Stimulated activated CD4-positive, alpha-beta T cell treated with anti-CD3 and anti-CD28 coated beads, Interleukin-15, amount 100 ng/mL, for 48 hours (primary cell): ENCODE measurements at places on chromosomes 4 and X.

DNA sequence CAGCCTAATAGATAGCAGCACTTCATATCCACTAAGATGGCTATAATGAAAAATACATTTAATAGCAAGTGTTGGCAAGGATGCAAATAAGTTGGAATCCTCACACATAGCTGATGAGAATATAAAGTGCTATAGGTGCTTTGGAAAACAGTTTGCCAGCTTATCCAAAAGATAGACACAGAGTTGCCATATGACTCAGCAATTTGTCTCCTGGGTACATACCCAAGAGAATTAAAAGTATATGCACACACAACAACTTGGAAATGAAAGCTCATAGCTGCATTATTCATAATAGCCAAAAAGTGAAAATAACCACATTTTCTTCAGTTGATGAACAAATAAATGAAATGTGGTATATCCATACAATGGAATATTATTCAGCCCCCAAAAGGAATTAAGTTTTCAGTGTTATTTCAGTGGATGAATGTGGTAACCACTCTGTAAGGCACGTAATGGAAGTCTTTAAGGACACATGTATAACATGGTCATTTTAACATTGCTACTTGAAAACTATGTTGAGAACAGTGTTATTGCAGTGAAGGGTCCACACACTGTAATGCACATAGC is 320.9 kb upstream of the ADGRL3 start:
- no peak for DNase-seq

DNA sequence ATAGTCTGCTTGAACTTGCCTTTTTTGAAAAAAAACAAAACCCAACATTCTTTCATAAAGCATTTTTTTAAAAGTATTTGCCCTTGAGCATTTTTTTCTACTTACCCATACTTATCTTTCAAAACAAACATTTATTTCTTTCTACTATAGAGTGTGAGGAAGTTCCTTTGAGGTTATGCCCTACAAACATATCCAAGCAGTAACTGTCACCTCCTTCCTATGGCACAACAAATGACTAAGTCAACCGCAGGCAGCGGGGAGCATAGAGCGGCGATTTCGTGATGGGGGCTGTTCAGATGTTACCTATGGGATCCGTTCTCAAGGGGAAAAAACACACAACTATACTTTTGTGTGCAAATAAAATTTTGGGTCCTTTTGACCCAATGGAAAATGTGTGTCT is 19.4 kb downstream of the SPRY1 start:
- no peak for DNase-seq

DNA sequence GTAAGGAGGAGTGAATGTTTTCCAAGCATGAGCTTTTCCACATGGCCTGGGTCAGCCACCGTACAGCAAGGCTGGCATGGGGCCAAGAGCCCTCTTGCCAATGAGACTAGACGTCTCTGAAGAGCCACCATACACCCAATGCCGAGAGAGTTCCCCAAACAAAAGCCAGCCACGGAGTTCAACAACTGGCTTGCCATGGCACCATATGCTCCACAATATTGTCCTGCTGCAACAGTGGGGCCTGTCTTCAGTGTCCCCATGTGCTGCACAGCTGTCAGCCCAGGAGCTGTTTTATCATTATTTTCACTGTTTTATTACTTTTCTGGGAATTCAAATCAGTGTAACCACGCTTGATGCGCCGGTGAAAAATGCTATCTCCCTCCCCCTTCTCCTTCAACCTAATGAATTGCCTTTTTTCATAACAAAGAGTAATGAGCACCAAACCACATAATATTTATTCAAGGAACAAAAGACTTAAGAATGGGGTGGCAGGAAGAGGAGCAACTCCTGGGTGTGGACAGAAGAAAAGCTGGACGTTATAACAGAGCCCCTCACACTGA is 18.4 kb downstream of the MAML3 start:
- DNase-seq = no peak

- DNase-seq = no peak
Measured at GRCh38 chrX:110665223-110666002, 130.2 kb downstream of the CHRDL1 start.

- DNase-seq = no peak
Measured at GRCh38 chr4:152239216-152239615, 296.7 kb downstream of the FBXW7 start.

GRCh38 chr4:98609934-98610333 is 48.5 kb downstream of the TSPAN5 start:
- DNase-seq = no peak

DNA sequence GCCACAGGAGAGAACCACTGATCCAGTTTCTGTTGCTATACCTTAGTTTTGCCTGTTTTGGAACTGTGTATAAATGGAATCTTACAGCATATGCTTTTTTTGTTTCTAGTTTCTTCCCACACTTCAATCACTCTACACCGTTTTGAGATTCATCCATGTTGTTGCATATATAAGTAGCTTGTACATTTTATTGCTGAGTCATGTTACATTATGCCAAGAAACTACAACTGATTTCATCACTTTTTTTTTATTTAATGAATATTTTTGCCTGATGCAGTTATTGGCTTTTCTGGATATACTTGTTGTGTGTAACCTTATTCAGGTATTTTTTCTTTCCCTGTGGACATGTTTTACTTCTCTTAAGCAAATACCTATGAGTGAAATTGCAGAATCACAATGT is 1135.9 kb downstream of the RAPGEF2 start:
- no peak for DNase-seq

DNA sequence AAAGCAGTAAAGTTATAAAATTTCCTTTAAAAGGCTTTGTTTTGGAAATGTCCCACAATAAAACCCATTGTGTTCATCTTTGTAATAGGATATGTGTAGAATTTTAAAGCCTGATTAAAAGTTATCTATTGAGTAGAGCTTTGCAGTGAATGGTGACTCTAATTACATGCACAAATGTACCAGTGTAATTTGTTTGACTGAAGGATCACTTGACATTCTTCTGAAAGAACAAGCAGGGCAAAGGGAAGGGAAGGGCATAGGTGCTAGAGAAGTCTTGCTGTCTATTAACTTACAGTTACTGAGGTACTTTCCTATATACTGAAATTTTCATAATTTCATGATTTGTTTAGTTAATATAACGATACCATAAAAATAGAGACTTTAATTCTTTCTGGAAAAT is 70.8 kb downstream of the STIM2 start:
- DNase-seq = no peak

- DNase-seq = no peak
Measured at GRCh38 chr4:15586066-15586465, 69.1 kb downstream of the FBXL5 start.

DNA sequence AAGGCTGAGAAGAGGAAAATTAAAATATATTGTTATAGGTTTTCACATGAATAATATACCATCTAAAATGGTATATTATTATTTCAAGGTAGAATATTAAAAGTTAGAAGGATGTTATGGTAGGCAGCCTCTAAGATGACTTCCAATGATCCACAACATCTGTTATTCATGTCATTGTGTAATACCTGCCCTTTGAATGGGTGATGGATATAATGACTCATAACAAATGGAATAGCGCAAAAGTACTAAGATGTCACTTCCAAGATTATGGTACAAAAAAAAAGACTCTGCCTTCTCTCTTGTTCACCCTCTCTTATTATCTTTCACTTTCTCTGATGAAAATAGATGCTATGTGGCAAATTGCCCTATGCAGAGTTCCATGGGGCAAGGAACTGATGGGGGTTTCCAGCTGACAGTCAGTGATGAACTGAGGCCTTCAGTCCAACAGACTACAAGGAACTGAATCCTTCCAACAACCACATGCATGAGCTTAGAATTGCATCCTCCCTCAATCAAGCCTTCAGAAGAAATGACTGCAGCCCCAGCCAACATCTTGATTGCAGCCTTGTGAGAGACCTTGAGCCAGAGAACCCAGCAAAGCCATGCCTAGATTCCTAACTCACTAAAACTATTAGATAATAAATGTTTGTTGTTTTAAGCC is 57.7 kb downstream of the HS6ST2 start:
- no peak for DNase-seq

GRCh38 chrX:38038501-38038900 is 32.1 kb downstream of the SYTL5 start:
- DNase-seq = no peak

- DNase-seq = no peak
Measured at GRCh38 chrX:31656013-31656412, 584.2 kb upstream of the FTHL17 start.

GRCh38 chr4:15673337-15673736 is 8.3 kb upstream of the FAM200B start:
- no peak for DNase-seq

GRCh38 chr4:125991398-125991797 is 676.6 kb downstream of the FAT4 start:
- DNase-seq = no peak

- no peak for DNase-seq
Measured at GRCh38 chr4:13641084-13641483, 13.6 kb upstream of the BOD1L1 start.

DNA sequence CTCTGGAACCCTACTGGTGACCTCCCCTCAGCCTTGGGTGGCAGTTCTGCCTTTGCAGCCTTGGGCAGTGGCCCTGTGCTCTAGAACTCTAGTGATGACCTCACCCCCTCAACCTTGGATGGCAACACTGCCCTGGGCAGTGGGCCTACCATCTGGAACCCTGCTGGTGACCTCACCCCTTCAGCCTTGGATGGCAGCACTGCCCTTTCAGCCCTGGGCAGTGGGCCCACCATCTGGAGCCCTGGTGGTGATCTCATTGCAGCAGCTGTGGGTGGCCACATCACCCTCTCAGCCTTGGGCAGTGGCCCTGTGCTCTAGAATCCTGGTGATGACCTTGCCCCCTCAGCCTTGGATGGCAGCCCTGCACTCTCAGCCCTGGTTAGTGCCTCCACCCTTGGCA is 129.3 kb downstream of the RBMX2 start:
- no peak for DNase-seq

DNA sequence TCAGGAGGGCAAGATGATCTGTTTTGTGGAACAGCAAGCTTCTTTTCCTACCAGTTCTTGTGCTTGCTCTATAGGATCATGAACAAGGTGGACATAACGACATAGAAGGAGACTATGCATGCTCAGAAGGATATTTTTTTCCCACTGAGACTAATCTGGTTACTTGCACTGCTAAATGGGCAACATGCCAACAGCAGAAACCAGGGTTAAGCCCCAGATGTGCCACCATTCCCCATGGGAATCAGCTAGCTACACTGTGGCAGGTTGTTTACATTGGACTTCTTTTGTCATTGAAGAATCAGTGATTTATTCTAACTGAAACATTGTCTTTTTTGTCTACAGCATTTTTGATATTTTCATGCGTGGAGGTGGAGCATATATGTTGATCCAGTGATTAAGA is 165.6 kb downstream of the C4orf33 start:
- DNase-seq = no peak

GRCh38 chr4:186685767-186686183 is 37.9 kb downstream of the FAT1 start:
- DNase-seq = no peak

DNA sequence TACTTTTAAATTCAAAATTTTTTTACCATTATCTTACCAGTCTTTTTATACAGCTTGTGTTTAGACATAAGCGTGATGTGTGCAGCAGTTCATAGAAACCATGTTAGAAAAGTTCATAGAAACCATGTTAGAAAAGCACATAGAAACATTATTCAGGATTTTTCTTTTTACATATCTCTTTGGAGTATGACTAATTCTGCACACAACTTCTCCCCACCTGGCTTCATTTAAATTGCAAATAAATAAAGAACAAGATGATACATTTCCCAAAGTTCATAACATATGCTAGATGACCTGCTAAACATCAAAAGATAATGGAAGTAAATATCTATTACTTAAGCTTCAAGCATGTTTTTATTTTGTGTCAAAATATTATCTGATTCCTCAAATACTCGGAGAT is 201.9 kb downstream of the BANK1 start:
- DNase-seq = no peak

DNA sequence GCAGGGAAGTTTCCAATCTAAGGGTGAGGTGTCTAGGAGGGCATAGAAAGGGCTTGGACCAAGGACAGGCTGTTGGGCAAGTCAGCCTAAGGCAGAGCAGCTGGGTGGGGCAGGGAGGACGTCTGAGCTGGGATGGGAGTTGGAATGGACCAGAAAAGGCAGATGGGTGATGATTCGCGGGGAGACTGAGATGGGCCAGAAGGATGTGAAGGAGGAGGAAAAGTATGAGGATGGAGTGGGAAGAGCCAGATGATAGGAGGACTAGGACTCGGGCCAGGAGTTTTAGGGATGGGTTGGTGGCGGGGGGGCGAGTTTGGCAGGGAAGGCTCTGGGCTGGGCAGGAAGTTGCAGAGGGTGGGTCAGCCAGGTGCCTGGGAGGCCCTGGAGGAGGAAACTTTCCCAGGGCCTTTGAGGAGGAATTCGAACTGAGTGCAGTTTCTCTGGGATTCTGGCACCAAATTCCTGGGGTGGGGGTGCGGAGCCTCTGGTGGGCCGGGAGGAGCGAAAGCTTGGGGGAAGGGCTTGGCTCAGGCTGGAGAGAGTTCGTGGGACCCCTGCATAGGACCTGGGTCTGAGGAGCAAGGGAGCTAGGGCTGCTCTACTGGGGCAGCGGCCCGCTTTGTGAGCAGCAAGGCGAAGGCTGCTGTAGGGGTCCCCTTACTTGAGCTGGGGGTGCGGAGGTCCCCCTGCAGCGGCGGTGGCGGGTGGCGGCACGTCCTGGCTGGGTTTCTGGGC is 8.7 kb upstream of the TIMP1 start:
- no peak for DNase-seq

- no peak for DNase-seq
Measured at GRCh38 chr4:188110036-188110435, 633 bp upstream of the TRIML2 start.

DNA sequence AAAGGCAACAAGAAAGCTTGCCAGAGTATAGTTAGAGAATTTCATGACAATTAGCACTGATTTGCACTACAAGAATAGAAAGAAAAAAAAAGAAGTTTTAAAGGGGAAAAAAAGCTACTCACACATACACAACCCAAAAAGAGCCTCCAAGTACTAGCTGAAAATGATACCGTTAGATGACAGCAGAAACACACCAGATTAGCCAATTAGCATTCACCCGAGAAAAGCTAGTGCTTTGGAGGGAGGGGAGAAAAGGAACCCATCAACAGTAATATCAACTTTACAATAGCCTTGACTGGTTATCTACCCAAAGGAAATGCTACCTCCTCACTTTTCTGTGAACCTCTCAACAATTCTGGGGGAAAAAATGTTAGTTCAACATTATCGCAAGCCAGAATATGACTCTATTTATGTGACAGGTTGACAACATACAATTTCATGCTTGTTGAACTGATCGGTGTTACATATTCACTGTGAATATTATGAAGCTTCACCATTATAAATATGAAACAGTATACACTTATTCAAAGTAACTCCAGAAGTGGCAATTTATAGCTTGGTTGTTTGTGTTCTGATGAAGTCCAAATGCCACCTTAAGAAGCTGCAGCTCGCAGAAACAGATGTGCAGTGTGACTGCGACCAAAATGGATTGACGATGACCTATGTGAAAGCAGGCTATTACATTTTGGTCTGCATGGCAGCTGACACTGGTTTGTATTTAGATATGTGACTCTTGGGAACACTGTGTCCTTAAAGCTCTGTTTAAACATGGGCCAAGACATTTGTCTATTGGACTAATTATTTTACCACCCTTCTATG is 15.9 kb downstream of the PPARGC1A start:
- DNase-seq = no peak

- DNase-seq = no peak
Measured at GRCh38 chrX:21770631-21771321, 12.9 kb upstream of the SMPX start.
